ENCODE measurements at places on chromosomes 12 and 14.

GRCh38 chr12:50112456-50113218 lies 601 bp downstream of the COX14 start:
- no peak for DNase-seq

DNA sequence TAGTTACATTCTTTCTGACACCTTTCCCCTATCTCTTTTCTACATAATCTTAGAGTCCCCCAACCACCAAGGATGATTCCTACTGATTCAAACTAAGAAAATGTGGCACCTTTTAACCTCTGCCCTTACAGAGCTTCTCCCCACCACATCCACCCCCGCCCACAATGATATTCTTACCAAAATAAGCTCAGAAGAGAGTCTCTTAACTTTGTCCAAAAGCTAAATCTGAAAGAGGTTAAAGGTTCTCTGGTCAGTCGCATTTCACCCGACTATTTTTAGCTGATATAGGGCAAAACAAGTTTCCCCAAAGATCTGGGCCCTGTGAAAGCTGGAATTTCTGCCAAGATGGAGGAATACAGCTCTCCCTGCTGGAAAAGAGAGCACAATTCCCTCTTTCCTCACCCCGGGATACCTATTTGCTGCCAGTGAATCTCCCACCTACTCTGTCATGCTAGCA lies 128.6 kb downstream of the ZFP36L1 start:
- no peak for DNase-seq

- DNase-seq: peak; percentile 25
Measured at GRCh38 chr14:102568115-102568614, 24.3 kb upstream of the RCOR1 start.

DNA sequence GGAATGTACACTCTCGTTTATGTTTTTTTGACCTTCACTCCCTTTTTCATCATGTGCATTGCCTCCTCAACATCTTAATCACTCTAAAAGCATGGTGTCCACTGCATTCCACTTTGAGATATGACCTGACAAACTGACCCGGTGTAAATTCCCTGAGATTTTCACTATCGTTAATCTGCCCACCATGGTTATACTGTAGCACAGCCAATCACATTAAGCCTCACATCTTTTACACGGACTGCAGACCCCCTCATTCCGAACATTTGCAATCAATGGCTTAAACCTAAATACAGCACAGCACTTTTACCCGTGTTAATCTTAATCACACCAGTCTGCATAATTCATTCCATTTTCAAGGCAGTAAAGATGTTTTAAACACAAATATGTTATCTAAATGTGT lies 2.4 kb downstream of the RERG start:
- no peak for DNase-seq

DNA sequence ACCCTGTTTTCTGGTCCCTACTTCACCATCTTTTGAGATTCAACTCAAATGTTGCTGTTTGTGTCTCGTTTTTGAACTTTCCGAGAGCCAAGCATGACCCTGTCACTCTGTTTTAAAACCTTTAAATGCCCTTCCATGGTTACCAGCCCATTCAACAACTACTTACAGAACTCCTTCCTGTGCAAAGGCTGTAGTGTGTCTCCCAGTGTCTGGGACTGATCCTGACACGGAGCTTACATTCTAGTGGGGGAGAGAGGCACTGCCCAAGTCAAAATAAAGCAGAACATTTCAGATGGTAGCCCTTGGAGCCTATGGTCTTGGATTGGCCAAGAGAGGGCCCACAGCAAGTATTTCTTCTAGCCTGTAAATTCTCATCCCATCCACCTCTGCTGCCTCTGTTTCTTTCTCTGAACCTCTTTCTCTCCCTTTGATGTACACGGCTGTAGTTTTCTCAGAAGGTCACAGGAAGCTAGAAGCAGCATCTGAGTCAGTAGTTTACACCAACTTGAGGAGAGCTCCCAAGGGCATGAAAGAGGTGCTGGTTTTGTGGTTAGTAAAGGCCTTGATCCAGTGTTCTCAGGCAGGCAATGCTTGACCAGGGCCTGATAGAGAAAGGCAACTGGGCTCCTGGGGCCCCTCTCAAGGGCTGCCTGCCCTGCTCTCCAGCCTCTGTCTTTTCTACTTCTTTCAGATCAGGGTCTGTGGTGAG lies 42.3 kb upstream of the SLC24A4 start:
- DNase-seq: no peak

DNA sequence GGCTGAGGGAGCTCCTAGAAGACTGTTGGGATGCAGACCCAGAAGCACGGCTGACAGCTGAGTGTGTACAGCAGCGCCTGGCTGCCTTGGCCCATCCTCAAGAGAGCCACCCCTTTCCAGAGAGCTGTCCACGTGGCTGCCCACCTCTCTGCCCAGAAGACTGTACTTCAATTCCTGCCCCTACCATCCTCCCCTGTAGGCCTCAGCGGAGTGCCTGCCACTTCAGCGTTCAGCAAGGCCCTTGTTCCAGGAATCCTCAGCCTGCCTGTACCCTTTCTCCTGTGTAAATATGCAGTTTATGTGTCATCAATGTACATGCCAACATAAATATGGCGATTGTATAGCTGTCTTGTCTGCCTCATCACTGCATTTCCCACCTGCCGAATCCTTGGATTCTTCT lies 7.5 kb downstream of the AMHR2 start:
- DNase-seq: no peak

DNA sequence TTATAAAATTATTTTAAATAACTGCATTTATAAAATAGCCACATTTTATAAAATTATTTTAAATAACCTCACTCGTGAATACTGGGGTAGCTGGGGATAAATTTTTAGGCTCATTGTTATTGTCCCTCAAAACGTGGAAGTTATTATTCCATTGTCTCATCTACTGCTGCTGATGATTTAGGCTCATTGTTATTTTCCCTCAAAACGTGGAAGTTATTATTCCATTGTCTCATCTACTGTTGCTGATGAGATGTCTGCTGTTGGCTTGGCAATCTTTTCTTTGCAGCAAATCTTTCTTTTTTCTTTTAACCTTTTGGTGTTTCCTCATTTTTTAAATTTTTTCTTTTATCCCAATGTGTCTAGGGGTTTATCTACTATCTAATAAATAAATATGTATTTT lies 182.6 kb upstream of the PZP start:
- no peak for DNase-seq

DNA sequence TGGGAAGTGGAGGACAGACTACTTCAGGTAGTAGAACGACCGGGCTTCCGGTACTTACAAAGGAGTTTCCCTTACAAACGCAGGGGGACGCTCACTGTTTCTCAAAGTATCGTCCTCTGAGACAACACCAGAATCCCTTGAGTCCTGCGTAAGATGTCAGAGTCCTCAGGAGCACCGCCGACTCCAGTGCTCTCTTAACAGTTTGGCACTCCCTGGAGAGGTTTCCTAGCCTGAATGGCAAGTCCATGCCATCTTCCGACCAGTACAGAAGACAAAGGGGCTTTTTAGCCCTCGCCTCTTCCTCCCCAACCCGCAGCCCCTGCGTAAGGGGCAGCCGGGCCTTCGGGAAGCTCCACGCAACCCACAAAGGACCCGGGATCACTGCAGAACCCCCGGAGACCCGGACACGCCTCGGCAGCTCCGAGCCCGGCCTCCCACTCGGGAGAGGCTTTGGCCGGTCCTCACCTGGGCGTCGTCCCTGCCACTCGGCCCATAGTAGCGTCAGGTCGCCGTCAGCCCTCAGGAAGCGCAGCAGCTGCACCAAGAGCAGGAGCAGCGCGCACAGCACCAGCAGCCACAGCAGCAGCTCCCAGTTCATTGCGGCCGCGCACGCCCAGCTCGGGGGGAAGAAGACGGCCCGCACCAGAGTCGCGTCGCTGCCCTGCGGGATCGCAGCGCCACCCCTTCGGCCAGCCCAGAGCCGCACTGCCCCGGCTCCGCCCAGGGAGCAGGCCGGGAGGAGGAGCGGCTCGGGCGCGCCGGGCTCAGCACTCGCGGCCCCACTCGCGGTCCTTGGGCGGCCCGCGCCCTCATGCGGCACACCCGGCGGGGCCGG lies at the start of gene DHRS7:
Gene DHRS7, minus strand, starts transcription at position 687 of the 835 bp plus-strand sequence. Its CDS starts 89 bp downstream, at position 598.
- peak; percentile 58 for DNase-seq

GRCh38 chr14:104941508-104942365 lies 17.1 kb downstream of the PLD4 start:
- no peak for DNase-seq

DNA sequence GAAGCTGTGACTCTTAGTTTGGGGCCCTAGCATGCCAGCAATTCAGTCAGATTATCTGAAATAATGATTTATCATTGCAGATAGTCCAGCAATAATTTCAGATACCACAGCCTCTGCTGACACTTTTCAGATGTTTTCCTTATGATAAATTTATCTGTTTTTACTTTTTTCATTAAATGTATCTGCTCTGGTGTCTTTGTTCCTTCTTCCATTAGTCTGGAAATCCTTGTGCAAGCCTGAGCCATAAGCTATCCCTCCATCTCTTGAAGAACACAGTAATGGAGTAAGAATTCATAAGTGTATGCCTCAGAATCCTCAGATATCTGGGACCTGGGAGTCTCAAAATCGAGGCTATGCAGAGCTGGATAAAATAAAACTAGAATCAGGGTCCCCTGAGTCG lies 146.4 kb upstream of the KRR1 start:
- DNase-seq: no peak

DNA sequence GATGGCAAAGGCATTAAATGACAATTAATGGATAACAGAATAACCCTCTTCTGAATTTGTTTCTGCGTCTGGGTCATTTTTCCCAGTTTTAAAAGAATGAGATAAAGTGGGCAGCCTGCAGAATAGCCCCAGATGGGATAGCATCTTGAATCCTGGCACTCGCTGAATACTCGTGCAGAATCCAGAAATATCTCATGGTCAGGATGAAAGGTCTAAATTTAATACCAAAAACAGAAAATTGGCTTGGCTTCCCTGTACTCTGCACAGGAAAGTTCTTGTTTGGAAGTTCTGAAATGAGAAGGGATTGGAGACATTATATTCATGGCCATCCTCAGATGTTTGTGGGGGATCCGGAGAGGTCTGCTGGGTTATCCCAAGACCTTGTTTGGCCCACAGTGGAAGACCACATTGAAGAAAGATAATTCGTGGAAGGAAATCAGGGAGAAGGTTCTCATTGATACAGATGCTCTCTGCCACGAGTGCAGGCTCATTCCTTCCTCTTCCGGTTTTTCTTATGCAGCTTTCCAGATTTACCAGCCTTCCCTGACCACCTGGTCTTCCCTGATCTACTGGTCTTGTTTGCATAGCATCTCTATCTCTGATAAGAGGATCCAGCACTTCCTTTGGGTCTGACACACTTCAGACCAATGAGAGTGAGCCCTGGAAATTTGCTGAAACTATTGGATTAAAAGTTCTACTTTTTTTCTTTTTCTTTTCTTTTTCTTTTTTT lies 6.0 kb upstream of the IFT81 start:
- DNase-seq: no peak

GRCh38 chr12:171743-172676 lies 41.9 kb downstream of the SLC6A12 start:
- no peak for DNase-seq

DNA sequence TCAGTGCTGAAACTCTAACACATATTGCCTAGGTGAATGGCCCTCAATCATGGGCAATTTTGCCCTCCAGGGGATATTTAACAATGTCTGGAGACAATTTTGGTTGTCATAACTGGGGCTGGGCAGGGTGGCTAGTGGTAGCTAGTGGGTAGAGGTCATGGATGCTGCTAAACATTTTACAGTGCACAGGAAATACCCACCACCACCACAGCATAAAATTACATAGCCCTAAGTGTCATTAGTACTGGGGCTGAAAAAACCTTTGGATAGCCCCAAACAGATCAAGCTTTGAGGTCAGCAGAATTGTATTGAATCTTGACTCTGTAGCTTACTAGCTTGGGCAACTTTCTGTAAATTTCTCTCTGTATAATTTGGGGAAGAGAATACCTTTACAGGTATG lies 758.0 kb downstream of the BCL11B start:
- DNase-seq: no peak

GRCh38 chr14:74867673-74868072 lies 8.3 kb downstream of the PROX2 start:
- DNase-seq: peak; percentile 33

DNA sequence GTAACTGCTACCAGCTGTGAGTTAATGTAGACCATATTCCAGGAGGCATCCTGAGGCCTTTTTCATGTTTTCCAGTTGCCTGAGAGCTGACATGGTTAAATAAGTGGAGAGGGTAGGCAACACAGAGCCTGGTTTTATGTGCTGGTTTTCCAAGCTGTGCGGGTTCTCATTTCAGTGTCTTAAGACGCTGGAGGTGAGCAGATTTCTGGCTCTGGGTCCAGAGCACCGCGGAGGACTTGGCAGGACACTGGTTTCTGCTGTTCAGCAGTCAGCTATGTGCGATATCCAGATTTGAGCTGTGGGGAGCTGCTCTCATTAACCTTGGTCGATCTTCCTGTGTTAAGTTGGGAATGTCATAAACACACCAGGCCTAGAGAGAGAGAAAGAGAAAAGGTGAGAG lies 680.8 kb downstream of the BCL11B start:
- DNase-seq: no peak

GRCh38 chr14:74980398-74980730 lies 22.4 kb upstream of the EIF2B2 start:
- no peak for DNase-seq

GRCh38 chr14:24297190-24297964 lies 2.2 kb downstream of the DHRS1 start:
- DNase-seq: no peak
